Uterus (tissue), 4 donors: ENCODE measurements at places on chromosomes 3 and 15. TPM values are rescaled to one million over a fixed set of nuclear protein-coding genes. Genes with fewer than 3 reads are reported as not detected.

GRCh38 chr3:39468108-39468436 lies 592 bp downstream of the MOBP start:
- DNase-seq, result no peak

GRCh38 chr15:95327661-95328060 lies 1002.8 kb upstream of the NR2F2 start:
- no peak for DNase-seq

GRCh38 chr15:34808016-34808415 lies 12.7 kb upstream of the ACTC1 start:
- DNase-seq, result no peak

GRCh38 chr3:131004603-131005002 lies 22.0 kb downstream of the ASTE1 start:
- DNase-seq, result no peak

- DNase-seq, result no peak
These were observed 55.7 kb downstream of the PTPRG start for GRCh38 chr3:61617041-61617440.

DNA sequence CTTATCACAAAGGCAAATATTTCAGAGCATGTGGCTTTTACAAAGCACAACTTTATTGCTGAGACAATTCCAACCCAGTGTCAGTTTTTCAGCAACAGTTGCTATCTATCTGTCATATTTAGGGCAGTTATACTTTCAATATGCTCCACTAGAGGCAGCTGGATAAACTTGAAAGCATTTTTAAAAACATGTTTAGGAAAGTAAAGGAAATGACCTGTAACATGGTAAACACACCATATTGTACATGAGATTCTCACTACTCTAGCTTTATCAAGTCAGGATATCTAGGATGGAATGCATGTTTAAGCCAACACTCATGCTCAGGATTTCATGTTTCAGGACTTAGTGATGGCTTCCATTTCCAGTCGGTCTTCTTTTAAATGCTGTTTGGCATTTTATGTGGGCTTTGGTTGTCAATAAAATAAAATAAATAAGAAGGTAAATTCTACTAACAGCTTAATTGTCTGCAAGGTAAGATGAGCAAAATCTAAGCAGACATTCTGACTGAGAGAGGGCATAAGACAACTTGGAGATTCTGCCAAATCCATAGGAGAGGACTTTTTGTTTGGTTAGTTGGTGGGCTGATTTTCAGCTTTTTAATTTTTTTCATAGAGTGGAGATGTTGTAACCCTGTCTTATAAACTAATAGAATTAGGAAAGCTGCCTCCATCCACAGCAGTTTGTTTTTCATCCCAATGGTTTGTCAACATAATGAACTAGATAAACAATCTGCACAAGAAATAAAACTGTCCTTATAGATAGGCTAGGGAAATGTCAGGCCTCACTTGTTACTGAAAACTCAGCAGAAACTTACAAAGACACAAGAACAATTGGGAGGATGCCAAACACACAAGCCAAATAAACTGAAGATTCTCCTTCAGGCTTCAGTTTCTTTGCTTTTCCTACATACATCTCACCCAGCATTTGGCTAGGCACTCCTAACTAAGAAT lies 63.4 kb upstream of the CPB1 start:
- no peak for DNase-seq

GRCh38 chr15:98650417-98651035 lies 2.2 kb downstream of the IGF1R start:
- peak; percentile 41 for DNase-seq

DNA sequence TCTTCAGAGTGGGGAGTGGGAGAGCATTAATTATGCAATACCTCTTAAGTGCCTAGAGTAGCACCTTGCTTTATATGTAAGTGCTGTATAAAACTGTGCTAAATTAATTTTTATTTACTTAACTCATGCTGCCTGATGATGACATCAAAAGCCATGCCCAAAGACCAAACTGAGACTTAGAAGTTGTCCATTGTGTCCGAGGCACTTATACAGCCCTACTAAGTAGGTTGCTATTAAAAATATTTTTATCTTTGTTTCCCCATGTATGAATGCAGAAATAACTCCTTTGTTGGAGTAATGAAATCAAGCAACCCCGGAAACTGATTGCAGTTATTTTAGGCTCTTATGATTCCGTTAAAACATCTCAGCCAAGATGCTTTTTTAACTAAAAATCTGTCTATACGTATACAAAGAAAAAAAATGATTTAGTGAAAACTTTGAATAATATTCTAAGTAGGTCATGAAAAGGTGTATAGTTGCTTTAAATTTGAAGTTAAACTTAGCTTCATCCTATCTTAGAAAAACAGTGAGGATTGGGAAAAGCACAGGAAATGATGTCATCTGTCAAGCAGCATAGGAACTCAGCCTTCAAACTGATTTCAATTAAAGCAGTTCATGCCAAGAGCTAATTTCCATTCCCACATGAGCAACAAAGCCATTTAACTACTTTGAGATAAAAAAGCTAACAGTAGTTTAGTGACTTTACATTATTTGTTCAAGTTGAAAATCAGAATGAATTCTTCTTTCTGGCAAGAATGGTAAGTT lies 43.0 kb downstream of the FBN1 start:
- no peak for DNase-seq

DNA sequence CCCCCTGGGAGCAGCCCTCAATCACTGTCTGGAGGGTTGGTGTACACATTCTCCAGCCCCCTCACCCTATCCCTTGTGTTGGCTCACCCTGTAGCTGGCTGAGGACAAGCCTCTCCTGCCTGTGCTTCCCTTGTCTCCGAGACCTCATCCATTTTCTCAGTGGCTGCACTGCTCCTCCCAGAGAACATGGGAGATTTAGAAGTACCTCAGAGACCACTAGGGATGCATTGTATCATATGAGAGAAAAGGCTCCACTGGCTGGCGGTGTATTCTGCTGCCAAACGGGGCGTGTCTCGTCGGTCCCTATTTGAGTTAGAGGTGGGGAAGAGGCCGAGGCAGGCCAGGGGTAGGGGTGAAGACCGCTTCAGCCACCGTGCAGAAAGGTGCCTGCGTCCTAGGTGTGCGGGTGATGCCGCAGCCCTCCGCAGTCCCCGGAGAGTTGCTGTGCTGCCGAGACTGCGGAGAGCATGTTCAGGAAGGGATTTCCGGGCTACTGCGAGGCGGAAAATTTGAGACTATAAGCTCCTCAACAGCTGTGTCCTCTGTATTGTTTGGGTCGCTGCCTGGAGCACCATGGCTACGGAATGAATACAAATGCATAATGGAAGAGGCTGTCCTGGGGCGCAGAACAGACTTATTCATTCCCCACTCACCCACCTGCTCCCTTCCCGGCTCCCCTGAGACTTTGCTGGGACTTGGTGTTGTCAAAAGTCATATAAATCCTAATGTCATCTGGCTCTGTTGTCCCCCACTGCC lies 43.8 kb downstream of the SPSB4 start:
- DNase-seq, result peak; percentile 62

DNA sequence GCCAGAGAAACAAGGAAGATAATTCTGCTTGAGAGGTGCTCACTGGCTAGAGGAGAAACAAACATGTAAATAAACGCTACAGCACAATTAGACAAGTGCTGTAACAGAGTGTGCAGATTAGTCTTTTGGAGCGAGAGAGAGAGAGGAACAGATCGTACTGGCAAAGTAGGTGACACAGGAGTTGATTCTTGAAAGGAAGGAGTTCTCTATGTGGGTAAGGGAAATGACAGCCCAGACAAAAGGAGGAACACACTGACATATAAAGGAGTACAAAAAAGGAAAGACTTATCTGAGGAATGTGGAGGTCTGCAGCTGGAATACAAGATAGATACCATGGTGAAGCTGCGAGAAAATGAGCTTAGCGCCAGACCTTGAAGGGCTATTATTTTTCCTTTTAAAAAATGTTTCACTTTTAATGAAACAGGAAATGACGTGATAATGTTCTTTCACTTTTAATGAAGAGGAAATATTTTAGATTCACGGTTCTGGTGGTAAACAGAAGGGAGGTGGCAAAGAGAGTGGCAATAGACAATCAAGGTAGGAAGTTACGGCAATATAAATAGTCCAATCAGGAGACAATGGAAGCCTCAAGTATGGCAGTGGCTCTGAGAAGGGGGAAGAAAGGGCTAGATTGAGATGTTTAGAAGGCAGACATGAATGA lies 202.9 kb downstream of the VPS13C start:
- DNase-seq, result no peak

DNA sequence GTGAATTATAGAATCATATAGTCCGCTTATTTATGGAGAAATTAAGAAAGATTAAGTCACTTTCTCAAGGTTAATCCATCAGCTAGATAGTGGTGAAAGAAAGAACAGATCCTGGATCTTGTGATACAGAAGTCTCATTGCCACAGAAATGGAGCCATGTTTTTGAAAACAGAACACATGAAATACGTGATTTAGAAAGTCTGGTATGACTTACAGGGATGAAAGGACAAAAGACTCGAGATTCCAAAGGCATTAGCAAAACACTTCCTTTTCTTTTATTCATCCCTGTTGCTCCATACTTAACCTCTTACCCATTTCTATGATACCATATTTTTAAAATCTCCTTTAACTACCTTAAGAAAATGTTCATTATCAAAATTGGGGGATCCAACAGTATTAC lies 40.0 kb upstream of the TEX9 start:
- no peak for DNase-seq

- DNase-seq, result no peak
These were observed 1.2 kb upstream of the UROC1 start for GRCh38 chr3:126518779-126519177.

DNA sequence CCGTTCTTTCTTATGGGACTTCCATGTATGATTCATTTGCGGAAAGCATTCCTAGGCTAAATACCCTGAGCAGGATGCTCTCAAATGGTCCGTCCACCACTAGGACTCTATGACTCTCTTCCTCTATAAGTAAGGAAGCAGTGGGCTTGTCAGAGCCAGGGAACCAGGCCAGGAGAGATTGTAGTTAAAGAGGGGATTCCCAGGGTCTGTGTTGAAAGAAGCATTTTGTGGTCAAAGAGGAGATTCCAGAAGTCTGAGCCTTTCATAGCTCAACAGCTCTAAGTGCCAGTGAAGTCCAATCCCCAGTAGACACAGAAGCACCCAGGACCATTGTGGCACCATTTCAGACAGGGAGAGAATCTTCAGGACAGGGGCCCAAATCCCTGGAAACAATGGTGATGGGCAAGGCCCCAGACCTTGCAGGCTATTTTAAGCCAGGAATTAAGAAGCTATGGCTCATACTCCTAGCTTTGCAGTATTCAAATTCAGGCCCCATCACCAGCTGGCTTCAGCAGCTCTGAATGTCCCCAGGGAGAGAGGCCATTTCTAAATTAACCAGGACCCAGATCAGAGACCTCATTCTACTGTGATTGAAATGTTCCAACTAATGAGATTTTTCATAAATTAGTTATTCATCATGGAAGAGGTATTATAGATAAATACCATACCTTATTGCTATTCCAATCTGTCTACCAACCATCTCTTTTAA lies 81.7 kb downstream of the CD47 start:
- no peak for DNase-seq

DNA sequence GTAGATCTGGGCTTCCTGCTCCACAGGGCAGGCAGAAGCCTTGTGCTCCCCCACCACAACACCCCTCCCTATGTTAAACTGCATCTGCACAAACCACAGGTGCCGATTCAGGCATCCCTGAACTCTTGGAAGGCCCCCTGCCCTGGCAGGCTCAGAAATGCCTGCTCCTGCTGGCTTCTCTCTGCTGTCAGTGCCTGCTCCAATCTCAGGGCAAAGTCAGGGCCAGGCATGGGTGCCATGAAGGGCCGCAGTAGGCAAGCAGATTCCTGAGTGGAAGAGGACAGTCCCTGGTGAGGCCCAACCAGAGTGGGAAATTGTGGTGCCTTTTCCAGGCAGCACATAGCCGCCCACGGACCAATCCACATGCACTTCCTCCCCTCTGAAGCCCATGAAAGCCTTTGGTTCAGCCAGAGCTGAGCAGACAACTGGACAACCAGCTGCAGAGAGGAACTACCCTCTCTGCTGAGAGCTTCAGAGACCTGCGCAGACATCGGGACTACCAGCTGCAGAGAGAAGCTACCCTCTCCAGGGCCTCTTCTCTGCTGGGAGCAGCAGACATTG lies 13.6 kb downstream of the PRR20G start:
- DNase-seq, result no peak

- DNase-seq, result no peak
These were observed 1034.9 kb downstream of the ROBO1 start for GRCh38 chr3:78732893-78733292.

- DNase-seq, result no peak
These were observed 58.1 kb downstream of the RSRC1 start for GRCh38 chr3:158167737-158168557.

GRCh38 chr3:43699864-43700263 lies 9.1 kb downstream of the ABHD5 start:
- DNase-seq, result no peak

- DNase-seq, result no peak
These were observed 133.9 kb downstream of the MYLK start for GRCh38 chr3:123750209-123750608.

- no peak for DNase-seq
These were observed 29.6 kb downstream of the GSK3B start for GRCh38 chr3:120064641-120065040.

- DNase-seq, result no peak
These were observed 211.9 kb downstream of the CADM2 start for GRCh38 chr3:85170646-85171045.

DNA sequence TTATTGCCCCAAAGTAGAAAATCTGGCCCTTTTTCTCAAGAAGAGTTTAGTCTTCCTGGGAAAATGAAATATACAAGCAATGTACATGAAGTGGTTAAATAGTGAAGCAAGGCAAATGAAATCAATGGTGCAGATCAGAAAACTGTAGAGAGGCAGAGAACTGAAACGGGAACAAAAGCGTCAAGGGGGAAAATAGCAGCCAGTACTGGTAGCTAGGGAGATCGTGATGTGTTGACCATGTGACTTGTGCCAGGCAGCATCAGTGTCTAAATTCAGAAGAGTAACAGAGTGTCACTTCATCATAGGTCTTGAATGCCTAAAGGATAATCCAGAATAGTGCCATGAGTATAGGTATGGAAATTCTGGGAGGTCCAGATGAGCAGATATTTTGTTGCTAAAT lies 163.1 kb downstream of the CHL1 start:
- no peak for DNase-seq

TMEM41A gene
- total RNA-seq, result 31.5 TPM

C3orf85 gene
- total RNA-seq, result not detected

MB21D2 gene
- 7.7 TPM for total RNA-seq

GDPGP1 gene
- total RNA-seq, result under 0.01 TPM

HAPLN3 gene
- 17.9 TPM for total RNA-seq

IL17RE gene
- 1.5 TPM for total RNA-seq

RPL4 gene
- total RNA-seq, result 2,301 TPM

ARGFX gene
- not detected for total RNA-seq

DPPA4 gene
- not detected for total RNA-seq

CPA3 gene
- 36.6 TPM for total RNA-seq
